ENCODE measurements at places on chromosomes 6 and 20.

DNA sequence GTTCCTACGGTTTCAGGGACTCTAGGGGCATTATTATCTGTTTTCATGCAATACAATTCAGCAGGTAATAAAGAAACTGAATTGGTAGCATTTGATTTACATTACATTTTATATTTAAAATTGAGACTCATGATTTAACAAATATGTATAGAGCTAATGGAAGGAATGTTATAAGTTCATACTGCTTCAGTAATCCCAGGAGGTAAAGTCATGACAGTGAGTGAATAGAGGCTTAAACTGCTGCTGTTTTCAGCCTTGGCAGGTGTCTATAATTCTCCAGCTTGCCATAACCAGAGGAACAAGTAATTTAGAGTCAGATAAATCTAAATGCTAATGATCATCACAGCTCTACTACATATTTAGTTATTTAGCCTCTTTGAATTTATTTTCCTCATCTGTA, 360.8 kb upstream of the MANEA start:
- no peak for DNase-seq

DNA sequence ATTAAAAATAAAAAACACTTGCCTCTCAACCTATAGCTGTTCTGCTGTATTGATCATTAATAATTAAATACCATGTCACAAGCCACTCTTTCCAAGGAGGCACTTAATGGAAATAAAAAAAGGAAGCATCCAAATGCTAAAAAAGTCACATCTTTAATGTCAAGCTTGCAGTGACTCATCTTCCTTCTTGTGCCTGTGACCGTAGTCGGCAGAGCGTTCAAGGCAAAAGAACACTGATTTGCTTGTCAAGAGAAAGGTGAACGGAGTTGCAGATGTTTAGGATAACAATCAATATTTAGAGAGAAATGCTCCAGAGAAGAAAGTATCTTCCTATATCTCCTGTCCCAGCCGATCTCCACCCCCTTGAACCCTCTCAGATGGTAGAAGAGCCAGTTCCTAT, 341.0 kb upstream of the OPRM1 start:
- no peak for DNase-seq

DNA sequence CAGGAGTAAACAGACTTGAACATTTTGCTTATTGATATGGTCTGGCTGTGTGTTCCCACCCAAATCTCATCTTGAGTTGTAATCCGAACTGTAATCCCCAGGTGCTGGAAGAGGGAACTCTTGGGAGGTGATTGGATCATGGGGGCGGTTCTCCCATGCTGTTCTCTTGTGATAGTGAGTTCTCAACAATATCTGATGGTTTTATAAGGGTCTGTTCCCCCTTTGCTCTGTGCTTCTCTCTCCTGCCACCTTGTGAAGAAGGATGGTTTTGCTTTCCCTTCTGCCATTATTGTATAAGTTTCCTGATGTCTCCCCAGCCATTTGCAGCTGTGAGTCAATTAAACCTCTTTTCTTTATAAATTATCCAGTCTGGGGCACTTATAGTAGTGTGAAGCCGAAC, 40.0 kb downstream of the MYLIP start:
- DNase-seq: peak; percentile 57

- no peak for DNase-seq
These were observed 1.2 kb upstream of the ZNFX1 start for GRCh38 chr20:49278818-49279676.

DNA sequence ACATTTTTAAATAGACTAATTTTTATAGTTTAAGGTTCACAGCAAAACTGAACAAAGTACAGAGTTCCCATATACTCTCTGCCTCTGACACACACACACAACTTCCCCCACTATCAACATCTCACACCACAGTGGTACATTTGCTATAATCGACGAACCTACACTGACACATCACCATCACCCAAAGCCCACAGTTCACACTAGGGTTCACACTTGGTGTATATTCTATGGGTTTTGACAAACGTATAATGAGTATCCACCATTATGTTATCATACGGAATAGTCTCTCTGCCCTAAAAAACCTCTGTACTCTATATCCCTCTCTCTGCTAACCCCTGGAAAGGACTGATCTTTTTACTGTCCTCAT, 15.6 kb downstream of the TMEM30A start:
- no peak for DNase-seq

GRCh38 chr6:38150681-38151296, 331.3 kb downstream of the ZFAND3 start:
- no peak for DNase-seq

DNA sequence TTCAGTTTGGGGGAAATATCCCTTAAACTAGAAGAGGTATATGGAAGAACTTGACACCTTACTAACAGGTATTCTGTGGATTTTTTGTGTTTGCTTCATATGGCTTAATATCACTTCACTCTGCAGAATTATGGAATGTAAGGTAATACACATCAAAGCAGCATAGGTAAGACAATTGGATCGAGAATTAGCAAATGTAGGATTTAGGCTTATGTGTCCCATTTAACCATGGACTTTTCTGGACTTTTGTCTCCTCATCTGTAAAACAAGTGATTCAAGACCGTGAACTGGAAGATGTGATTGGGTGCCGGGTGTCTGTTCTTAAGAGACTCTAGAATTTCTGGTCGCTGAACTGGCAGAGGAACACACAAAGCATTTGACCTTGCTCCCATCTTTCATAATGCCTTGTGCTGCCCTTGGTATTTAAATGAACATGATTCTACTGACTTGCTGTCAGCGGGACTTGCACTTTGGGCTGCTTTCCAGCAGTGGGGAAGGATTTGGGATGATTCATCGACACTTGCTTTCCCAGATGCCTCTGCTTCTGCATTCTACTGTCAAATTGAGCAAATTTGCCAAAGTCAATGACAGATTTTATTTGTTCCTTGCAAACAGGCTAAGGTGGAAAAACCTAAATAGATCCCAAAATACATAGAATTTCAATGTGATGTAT, 199.8 kb downstream of the PLCB1 start:
- DNase-seq: no peak

DNA sequence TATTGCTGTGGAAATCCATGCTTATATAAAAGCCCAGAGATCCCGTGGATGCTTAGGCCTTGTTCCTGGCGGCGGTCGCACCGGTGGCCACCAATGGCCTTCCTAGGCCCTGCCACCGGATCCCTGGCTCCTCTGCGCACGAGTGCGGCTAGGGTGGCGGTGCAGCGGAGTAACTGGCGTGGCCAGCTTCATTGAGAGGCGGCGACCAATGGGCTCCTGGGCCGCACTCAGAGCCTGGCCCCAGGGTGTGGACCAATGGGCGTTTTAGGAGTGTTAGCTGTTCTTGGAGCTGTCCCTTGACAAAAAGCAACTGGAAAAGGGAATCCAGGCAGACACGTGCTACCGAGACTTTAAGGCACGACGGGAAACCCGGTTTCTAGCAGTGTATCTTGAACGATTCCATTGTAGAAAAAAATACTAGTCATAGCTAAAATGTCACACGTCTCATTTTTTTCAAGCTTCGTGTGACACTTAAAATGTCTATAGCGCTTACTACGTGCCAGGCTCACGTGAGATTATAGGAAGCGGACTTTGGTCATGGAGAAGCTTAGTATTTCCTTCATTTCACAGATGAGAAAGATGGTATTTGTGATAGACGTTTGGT, 1.7 kb downstream of the AMD1 start:
- peak; percentile 88 for DNase-seq

DNA sequence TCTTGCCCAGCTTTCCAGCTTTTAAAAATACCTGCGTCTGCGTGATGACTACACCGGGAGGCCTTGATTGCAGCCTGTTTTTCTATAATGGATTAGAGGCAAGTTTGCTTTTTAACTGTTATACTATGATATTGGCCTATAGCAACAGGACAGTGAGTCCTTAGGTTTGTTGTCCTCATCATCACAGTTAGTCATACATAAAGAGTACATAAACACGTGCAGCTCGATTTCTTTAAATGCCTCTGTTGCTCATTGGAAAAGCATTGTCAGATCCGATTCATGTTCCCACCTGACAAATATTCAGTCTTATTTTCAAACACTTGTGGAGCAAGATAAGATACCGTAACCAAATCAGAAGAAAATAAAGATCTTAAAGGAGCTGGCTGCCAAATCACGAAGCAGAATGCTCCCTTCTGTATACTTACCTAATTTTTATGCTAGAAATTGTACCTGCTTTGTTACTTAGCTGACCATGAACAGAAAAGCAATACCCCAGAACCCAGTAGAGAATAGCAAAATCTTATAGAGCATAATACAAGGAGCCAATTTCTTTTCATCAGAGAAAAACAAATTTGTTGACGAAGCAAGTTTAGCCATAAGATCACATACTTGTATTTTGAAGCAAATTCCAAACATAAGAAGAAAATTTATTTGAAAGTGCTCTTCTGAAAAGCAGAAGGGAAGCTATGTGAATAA, 100.4 kb downstream of the TMEM200A start:
- no peak for DNase-seq

GRCh38 chr6:170464524-170464979, 88.6 kb downstream of the PSMB1 start:
- DNase-seq: no peak

DNA sequence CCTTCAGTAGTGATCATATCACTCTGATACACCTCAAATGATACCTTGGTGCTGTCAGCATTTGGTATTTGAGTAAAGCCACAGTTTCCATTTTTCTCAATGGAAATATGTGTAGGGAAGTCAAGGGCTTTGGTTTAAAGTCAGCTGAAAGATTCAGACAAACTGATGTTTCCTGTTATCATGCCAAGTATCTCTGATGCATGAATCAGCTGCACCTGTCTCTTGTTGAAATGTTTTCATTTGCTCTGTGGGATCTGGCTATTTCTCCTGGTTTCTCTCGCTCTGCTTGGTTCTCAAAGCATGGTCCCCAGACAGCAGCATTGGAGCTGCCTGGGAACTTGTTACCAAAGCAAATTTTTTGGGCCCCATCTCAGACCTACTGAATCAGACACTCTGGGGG, 23.5 kb downstream of the ZFP64 start:
- no peak for DNase-seq

- peak; percentile 46 for DNase-seq
These were observed 6.9 kb upstream of the CD40 start for GRCh38 chr20:46111028-46111835.

DNA sequence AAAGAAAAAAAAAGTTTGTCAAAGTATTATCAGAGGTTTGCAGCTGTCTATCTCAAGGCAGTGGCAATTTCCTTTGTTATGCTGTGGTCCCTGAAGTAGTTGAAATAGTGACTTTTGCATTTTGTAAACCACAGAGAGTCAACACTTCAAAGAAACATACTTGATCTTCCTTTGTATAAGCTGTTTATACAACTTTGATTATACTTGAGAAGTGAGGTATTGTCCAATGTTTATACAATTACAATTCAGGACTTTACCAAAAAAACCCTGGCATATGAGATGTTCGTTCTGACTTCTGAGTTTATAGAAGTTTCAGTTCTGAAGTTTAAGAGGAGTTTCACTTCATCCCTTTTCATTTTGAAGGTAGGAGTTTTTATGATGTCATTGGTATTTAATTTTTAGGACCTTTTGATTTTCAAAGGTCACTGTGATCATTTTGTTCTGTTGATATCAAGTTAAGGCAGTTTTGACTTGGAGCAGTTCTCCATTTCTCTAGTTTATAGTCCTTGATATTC, 4.0 kb downstream of the STK4 start:
- peak; percentile 60 for DNase-seq

- DNase-seq: no peak
These were observed 26.4 kb upstream of the FAM83C start for GRCh38 chr20:35318502-35319157.

DNA sequence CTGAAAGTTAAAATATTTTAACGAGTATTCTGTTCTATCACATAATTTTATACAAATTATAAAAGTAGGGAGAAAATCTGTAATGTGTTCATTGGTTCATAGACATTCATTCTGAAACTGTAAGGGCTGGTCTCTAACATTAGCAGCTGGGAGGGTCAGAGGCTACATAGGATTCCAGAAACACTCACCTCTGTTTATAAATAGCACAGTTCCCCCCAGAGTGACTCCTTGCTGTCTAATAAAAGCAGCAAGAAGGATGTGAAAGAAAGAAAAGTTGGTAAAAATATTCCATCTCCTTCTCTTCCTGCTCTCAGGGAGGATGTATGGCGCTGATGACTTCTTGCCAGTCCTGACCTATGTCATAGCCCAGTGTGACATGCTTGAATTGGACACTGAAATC, 25.3 kb upstream of the NAA20 start:
- no peak for DNase-seq

DNA sequence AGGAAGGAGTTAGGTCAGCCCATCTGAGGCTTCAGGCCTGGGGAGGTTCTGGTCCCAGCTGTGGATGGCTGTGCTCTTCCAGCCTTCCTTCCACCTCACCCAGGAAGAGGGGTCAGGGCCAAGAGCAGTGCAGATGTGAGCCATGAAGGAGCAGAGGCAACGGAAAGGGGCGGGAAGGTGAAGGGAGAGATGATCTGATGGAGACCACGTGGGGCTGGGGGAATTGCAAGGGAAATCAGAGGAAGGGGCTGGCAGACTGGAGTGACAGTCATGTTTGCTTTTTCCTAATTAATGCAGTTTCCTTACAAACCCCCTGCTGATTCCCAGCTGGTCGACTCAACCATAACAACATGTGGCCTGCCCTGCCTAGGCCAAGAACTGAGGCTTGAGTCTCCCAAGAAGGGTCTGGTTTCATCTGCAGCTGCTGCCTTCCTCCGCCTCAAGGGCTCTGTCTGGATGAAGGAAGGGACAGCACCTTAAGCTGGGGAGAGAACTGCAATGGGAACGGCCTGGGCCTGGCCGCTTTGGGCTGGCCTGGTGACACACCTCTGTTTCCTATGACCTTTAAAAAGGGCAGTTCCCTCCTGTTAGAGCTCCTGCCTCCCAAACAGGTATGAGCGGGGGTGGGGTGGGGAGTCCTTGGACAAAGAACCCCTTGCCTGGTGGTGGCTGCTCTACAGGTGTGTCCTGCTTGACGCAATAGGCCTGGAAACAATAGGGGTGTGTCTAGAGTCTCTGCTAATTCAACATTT, 7.8 kb upstream of the MRPS18A start:
- DNase-seq: no peak

DNA sequence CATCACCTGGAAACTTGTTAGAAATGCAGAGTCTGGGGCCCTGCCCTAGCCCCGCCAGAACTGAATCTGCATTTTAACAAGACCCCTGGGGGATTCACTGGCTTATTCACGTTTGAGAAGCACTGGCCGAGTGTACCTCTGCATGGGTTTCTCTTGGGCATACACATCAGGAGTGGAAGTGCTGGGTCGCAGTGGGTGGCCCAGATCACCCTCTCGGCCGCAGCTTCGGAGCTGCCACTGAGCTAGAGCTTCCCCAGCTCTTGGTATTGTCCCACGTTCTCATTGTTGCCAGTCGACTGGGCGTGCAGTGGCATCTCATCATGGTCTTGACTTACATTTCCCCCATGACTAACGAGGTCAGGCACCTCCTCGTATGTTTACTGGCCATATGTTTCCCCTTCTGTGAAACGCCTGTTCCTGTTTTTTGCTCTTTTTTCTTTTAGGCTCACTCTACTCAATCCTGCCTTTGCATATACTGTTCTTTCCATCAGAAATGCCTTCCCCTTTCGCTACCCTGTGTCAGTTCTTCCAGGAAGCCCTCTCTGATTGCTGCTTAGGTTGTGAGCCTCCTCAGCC, 3.0 kb upstream of the DLGAP4 start:
- no peak for DNase-seq

DNA sequence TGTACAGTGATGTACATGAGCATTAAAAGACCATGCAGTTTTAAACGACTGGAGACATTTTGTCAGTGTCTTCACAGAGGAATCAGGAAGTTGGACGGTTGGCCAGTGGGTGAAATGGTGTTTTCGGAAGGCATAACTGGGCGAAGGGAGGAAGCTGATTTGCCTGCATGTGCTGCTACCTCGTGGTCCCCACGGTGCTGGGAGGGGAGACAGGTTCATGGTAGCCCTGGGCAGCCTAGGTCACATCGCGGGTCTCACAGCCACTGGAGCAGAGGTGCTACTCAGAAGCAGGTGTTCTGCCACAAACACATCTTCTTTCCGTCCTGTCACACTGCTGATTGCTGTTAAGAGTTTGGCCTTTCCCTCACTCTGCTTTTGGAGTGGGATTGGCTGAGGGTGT, 35.2 kb downstream of the HIVEP1 start:
- no peak for DNase-seq
